T-helper 1 cell (primary cell): ENCODE measurements at places on chromosomes 7 and 10.

- no peak for DNase-seq
These were observed 5.3 kb downstream of the CLDN15 start for GRCh38 chr7:101232141-101232850.

DNA sequence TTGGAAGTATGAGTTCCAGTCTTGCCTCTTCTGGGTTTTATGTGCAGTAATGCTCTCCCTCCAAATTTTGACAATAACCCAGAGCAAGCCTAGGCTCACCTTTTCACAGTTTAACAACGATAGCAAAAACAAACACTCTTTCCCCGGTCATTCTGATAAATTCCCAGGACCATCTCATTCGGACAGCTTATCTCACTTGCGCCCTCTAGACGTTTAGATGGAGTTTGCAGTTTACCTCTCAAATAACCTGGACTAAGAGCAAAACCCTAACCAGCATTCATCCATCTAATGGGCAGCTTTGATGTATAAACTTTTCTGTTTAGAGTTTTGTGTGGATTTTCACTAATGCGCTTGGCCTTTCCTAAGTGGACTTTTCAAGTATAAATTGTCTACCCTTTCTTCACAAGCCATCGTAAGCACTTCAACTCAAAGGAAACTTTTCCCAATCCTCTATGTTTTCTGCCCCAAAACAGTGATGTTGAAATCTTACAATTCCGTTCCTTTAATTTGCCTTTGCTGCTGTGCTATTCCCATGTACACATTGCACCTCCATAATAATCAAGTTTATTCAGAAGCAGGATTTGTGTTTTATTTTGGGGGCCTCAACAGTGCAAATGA, 114.9 kb downstream of the HDAC9 start:
- DNase-seq: no peak

GRCh38 chr10:74977913-74978847, 133.3 kb upstream of the SAMD8 start:
- no peak for DNase-seq

GRCh38 chr7:142581341-142581740, 167.9 kb upstream of the PRSS1 start:
- DNase-seq: no peak

GRCh38 chr7:121634356-121634755, 238.2 kb upstream of the FAM3C start:
- DNase-seq: no peak

DNA sequence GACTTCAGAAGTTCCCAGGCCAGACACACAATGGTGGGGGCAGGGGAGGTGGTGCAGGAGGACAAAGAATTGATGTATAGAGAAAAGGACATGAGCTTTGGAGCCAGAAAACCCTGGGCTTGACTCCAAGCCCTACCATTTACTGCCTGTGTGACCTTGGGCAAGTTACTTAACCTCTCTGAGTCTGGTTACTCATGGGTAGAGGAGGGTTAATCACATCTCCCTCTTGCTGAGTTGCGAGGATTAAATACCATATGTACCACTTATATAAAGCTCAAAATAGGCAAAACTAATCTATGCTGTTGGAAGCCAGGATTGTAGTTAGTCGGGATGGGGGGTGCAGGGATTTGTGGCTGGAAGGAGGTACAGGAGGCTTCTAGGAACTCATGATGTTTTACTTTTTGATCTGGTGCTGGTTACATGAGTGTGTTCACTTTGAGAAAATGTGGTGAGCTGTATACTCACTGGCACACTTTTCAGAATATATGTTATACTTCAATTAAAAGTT, 106.8 kb downstream of the SLIT1 start:
- DNase-seq: no peak

GRCh38 chr10:103197903-103198302, 4.8 kb upstream of the NT5C2 start:
- no peak for DNase-seq
